ENCODE measurements at places on chromosomes 7 and 10.

- no peak for DNase-seq
Observed at GRCh38 chr7:40199076-40199802, 64.4 kb downstream of the SUGCT start.

DNA sequence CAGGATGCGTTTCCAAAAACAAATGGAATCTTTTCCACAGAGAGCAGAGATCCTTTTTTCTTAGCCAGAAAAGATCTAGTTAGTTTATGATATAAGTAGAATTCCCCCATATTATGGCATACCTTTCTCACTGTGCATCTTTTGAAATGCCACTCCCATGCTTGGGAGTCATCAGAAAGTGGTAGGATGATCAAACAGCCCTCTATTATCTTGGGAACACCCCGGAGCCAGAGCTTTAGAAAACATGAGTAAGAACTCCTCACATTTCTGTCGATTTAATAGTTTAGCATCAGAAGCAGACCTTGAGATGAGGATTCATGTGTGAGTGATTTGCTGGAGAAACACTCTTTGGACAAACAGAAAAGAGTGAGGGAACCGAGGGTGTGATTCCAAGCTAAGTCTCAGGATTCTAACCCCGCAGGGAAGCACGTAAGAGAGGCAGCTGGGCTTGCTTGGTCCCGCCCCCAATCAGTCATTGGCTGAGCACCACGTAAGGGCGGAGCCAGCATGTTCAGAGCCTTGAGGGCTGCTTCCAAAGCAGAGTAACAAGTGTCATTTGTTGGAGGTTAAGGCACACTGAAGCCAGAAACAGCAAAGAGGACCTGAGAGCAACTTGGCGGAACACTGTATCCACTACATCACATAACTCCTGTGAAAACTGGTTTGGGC is 43.7 kb upstream of the NXPH1 start:
- DNase-seq, result peak; percentile 47

- no peak for DNase-seq
Observed at GRCh38 chr10:6755781-6756460, 175.8 kb upstream of the PRKCQ start.

GRCh38 chr10:26983156-26983555 is 117.1 kb downstream of the ANKRD26 start:
- no peak for DNase-seq

GRCh38 chr7:139915268-139915863 is 86.3 kb downstream of the TBXAS1 start:
- DNase-seq, result no peak

GRCh38 chr10:44977287-44978212 is 1.1 kb downstream of the DEPP1 start:
- DNase-seq, result no peak

- DNase-seq, result no peak
Observed at GRCh38 chr10:77186936-77187335, 450.7 kb downstream of the KCNMA1 start.

GRCh38 chr10:99555825-99556523 is 23.2 kb downstream of the NKX2-3 start:
- DNase-seq, result no peak

DNA sequence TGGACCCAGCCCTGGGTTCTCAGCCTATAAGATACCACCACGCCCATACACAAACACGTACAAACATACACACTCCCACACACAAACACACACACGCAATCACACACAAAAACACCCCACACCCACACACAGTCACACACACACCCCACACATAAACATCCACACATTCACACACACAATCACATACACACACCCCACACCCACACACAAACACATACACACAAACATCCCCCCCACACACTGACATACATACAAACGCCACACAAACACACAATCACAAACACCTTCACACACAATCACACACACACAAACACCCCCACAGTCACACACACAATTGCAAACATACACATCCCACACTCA is 79.3 kb upstream of the CPXM2 start:
- DNase-seq, result no peak

DNA sequence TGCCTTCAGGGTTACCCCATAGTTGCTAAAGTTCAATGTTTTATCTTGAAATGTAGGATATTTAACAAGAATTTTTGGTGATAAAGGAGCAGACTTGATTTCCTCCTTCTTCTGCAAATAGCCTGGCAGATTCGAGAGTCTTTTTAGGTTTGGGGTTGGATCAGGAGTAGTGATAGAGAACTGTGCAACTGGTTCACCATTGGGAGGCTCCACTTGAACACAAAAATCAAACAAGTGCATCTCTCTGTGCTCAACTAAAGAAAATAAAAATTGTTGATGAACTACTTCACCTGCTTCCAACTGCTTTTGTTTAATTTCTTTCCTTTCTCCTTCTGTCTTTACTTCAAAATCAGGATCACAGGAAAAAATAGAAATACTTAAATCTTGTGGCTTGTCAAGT is 58.5 kb downstream of the MACC1 start:
- no peak for DNase-seq

DNA sequence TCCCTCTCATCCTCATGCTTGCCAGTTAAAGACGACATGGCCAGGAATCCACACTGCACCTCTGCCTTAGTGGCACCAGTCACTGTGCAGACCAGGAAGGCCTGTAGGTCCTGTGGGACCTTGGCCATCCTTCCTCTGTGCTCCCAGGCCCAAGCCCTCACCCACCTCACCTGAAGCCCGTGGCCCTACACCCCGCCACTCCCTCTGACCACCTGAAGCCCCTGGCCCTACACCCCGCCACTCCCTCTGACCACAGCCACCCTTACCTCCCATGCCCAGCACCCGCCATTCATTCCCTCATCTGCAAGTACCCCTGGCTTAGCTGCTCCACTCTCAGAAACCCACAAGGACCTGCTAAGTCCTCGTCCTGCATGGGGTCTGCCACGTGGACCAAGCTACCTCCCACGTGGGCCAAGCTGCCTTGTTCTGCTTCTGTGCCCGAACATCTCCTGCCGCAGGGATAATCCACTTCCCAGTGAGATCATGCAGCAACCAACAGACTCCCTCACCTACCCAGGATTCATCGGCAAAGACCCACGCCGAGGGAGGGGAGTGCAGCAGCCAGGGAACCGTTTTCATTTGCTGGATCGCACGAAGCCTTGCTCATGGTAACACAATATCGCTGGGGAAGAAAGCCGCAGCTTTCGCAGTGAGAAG is 151.2 kb downstream of the TCERG1L start:
- no peak for DNase-seq

GRCh38 chr10:88715517-88715916 is 9.5 kb downstream of the LIPK start:
- no peak for DNase-seq

DNA sequence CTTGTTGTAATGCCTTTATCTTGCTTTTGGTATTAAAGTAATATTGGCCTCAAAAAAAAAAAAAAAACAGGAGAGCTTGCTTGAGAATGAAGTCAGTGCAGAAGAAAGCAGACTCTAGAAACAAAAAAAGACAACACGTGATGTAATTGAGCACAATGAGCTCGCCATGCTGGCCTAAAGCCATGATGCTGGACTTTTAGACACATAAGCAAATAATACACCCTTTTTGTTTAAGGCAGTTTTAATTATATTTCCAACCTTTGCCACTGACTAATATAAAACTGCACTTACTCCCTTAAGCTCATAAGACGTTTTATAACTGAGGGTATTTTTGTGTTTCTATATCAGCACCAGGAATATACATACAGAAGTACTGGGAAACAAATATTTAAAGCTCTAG is 798.3 kb downstream of the KCNMA1 start:
- DNase-seq, result no peak

DNA sequence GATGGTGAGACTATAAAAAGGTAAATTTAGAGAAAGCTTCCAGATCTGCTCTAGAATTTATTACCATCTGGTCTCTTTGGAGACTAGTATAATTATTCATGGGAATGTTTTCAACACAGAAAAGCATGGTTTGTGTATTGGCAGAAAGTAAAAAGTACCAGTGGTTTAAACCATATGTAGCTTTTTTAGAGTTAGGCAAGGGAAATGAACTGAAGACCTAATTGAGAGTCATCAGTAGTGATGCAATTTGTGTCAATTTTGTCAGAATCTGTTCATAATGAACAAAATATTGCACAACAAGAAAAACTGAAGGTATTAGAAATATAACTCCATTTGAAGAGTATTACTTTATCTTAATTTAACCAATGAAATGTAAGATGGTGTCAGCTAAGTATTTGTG is 181.4 kb downstream of the ADK start:
- DNase-seq, result no peak
